Posterior cingulate gyrus (tissue), 11 donors: ENCODE measurements at places on chromosomes 12 and 14.

- no peak for DNase-seq
Observed at GRCh38 chr12:120263748-120264085, 1.8 kb downstream of the PXN start.

GRCh38 chr14:24504425-24504950 is 3.6 kb downstream of the CMA1 start:
- DNase-seq, result no peak

DNA sequence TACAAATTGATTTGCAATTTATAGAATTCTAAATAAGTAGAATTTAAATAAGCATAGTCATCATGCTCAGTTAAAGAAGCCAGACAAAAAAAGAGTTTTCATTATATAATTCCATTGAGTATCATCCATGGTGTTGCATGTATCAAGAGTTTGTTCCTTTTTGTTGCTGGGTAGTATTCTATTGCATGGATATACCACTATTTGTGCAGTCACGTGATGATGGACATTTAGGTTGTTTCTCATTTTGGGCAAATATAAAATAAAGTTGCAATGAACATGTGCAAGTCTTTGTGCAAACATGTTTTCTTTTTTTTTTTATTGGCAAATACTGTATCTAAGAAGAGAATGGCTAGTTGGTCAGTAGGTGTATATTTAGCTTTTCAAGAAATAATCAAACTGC is 186.2 kb upstream of the FRMD6 start:
- DNase-seq, result no peak

DNA sequence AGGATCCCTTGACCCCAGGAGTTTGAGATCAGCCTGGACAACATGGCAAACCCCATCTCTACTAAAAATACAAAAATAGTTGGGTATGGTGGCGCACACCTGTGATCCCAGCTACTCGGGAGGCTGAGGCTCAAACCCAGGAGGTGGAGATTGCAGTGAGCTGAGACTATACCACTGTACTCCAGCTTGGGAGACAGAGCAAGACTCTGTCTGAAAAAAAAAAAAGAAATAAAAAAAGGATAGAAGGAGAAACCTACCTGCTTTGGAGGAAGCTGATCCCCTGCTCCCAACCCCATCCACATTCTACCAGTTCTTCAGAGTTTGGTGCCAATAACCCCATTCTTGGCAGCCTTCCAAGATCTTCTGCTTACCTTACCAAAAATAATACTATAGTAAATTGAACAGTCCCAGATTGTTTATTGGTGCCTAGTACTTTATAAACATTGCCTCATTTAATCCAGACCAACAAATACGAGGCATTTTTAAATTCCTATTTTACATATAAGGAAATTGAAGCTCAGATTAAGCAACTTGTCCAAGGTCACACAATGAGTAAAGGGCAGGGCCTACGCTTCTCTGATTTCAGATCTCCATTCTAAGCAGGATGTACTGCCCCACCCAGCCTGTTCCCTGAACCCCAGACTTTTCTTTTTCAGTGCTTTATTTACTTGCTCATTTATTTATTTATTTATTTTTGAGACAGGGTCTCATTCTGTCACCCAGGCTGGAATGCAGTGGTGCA is 33.2 kb upstream of the FAM222A start:
- no peak for DNase-seq

- no peak for DNase-seq
Observed at GRCh38 chr12:102862486-102862885, 54.6 kb downstream of the PAH start.

GRCh38 chr12:66061557-66062289 is 68.8 kb downstream of the LLPH start:
- DNase-seq, result no peak

- DNase-seq, result no peak
Observed at GRCh38 chr12:103652808-103653207, 65.7 kb downstream of the STAB2 start.

DNA sequence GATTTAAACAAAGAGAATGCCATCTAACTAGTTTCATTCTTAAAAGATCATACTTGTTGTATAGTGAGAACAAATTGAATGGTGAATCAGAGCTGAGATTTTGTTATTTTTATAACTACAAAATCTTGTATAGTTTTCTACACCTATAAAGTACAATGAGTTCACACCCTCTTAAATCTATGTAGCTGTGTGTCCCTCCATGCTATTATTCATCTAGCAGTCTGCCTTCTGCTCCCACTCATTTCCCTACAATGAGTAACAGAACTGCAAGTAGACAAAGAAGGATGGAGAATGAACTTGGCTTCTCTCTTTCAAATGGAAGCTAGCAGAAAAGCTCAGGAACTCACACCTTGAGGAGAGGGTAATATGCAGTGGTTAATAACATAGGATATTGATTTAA is 7.1 kb downstream of the IFNG-AS1 start:
- DNase-seq, result no peak

GRCh38 chr12:71708658-71709057 is 22.8 kb downstream of the TMEM19 start:
- DNase-seq, result no peak

DNA sequence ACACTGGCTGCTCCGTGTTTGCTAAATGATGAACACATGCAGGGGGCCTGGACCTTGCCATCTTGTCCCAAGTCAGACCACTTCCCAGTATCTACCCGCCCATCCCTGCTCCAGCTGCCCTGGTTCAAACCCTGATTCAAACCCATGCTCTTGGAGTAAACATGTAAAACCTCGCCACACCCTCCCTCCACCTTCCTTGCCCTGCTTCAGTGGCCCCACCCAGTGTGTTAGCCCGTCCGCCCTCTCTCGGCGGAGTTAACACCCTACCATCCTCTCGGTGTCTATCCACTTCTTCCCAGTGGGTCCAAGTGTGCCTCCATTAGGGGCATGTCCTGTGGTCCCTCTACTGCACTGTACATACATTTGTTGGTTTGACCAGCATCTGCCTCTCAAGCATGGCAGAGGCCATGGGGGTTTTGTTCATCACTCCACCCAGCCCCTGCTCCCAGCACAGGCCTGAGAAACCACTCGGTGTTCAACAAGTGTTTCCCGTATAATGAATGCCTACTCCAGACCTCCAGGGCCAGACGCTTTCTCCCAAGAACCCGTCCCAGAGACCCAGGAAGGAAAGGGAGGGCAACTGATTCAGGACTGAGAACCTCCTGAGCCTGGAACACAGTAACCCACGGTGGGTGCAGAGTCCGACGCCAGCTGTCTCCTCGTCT is 37.1 kb downstream of the P2RX4 start:
- DNase-seq, result peak; percentile 45

DNA sequence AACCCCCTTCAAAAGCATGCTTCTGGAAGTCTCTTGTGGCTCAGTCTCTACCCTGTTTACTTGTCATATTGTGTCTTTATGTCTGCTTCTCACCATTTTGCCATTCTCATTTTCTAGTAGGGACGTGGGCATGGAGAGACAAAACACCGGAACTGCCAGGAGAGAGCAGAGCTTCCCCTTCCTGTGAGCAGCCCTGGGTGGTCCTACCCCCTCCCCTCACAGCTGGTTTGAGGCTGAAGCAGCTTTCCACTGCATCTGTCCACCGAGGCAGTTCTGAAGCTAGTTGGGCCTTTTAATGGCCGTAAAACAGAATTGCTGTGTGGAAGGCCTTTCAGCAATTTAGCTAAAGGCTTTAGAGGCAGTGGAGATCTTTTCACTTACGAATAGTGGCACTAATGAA is 77.0 kb downstream of the PELI2 start:
- DNase-seq, result no peak

- DNase-seq, result no peak
Observed at GRCh38 chr12:20144341-20144740, 224.0 kb upstream of the PDE3A start.

- no peak for DNase-seq
Observed at GRCh38 chr14:39812532-39813320, 380.5 kb upstream of the FBXO33 start.

- DNase-seq, result no peak
Observed at GRCh38 chr14:58947814-58948445, 240.5 kb upstream of the DAAM1 start.

GRCh38 chr12:27176765-27177164 is 67.3 kb upstream of the STK38L start:
- no peak for DNase-seq

GRCh38 chr14:104319491-104320241 is 181.3 kb downstream of the KIF26A start:
- no peak for DNase-seq

DNA sequence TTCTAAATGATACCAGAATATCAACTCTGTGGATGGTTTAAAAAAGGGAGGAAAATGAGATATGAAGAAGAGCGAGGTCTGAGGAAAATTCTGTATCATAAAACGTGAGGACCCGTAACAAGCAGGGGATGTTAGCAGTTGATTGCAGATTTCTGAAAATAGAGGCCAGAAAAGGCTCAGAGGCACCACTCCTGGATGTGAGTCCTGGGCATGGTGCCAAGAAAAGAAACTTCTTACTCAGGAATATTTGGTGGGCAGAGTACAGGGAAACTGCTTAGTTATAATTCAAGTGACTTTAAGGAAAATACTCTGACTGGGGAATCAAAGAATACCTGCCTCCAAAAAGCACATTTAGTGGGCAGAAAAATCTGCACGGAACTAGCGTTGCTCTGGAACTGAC is 85.5 kb downstream of the PRICKLE1 start:
- DNase-seq, result no peak

DNA sequence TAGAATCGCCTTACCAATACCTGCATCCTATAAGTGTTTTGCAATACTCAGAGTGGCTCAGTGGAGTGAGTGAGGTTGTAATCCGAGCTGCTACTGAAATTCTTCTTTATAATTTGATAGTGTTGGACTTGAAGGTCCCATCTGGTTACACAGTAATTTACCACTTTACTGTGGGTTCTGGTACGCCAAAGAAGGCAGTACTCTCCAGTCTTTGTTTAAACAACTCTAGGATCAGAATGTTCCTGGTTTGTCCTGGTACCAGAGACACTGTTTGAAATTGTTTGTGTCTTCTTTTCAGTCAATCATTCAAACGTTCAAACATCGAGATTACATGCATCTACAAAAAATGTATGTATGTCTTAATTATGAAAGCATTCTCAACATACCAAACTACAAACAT is 51.3 kb upstream of the AMN1 start:
- DNase-seq, result no peak

DNA sequence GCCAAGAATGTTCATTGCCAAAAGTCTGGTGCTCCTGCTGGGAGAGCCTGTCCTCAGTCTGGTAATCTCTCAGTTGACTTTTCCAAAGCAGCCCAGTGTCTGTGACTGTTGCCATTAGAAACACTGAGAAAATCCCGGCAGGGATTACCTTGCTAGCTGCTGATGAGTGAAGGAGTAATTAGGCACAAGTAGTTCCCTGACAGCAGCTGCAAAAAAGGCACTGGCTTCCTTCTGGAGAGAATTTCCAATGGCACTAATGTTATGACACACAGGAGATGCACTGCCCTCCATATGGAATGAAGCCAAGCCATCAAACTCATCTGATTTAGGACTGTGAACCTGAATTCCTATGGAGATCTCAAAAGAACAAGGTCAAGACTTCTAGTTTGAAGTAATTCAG is 1321.2 kb upstream of the SEL1L start:
- no peak for DNase-seq

DNA sequence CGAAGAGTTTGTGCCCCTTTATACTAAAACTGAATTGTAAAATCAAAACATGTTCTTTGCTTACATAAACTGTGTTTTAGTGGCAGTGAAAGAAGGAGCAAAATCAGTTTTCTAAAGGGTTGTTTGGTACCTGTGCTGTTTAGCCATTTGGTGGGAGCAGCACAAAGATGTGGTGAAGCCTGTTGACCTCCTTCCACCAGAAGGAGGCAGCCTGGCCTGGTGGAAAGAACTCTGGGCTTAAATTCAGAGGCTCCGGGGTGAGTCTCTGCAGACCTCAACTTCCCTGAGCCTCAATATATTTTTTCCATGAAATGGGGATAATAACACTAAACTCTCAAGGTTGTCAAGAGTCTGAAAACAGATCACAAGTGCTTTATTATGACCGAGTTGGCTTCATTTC is 502.5 kb downstream of the VRK1 start:
- no peak for DNase-seq
